Tibial nerve (tissue), 4 donors: ENCODE measurements at places on chromosomes 5 and 9. TPM values are rescaled to one million over a fixed set of nuclear protein-coding genes. Genes with fewer than 3 reads are reported as not detected.

The COQ4 gene
- total RNA-seq: 71.7 TPM

The CAAP1 gene
- total RNA-seq: 16.4 TPM

The CETN3 gene
- total RNA-seq: 7.8 TPM

The SPAG8 gene
- 3.9 TPM for total RNA-seq

The IGFBPL1 gene
- total RNA-seq: not detected

The TLX3 gene
- total RNA-seq: not detected

The FSTL4 gene
- not detected for total RNA-seq

The ABO gene
- 25.5 TPM for total RNA-seq

The KCNN2 gene
- not detected for total RNA-seq

The IL31RA gene
- total RNA-seq: 0.60 TPM

The OXCT1 gene
- 41.2 TPM for total RNA-seq

The GPR151 gene
- total RNA-seq: not detected

The WNT8A gene
- total RNA-seq: not detected

The RBM27 gene
- 16.5 TPM for total RNA-seq

The ROR2 gene
- 3.3 TPM for total RNA-seq

The NOXA1 gene
- 11.4 TPM for total RNA-seq

The IFNA13 gene
- total RNA-seq: not detected

The ADAMTS12 gene
- total RNA-seq: 10.4 TPM

The LCN15 gene
- not detected for total RNA-seq

The RETREG1 gene
- 73.0 TPM for total RNA-seq

The SPATA31C1 gene
- total RNA-seq: not detected

The SCAI gene
- 8.8 TPM for total RNA-seq

The N4BP3 gene
- total RNA-seq: 0.98 TPM

The RMRP gene
- 1,096 TPM for total RNA-seq

The FOXD4 gene
- total RNA-seq: not detected

The JAKMIP2 gene
- 7.2 TPM for total RNA-seq

The ANAPC2 gene
- total RNA-seq: 73.0 TPM

The PIP5K1B gene
- total RNA-seq: 6.8 TPM

The DMGDH gene
- 8.2 TPM for total RNA-seq

The FREM1 gene
- 3.9 TPM for total RNA-seq

The DIPK1B gene
- total RNA-seq: 22.2 TPM

The CDC20B gene
- not detected for total RNA-seq

The ERCC8 gene
- 10.5 TPM for total RNA-seq

The RNF208 gene
- total RNA-seq: 1.1 TPM

The TUBB4B gene
- total RNA-seq: 152 TPM

The NEURL1B gene
- 93.2 TPM for total RNA-seq

The SLC45A2 gene
- total RNA-seq: not detected

The DMRTA1 gene
- total RNA-seq: 0.78 TPM

The DCP2 gene
- total RNA-seq: 30.6 TPM

The ACTBL2 gene
- total RNA-seq: not detected

The NACC2 gene
- total RNA-seq: 49.2 TPM

The TRPM3 gene
- 7.1 TPM for total RNA-seq

The PLAC8L1 gene
- not detected for total RNA-seq
